Kasumi-1 (cell line): ENCODE measurements at places on chromosomes 16 and 17.
A peak's percentile ranks its signal among the peaks of the same experiment; 100 is the strongest.

DNA sequence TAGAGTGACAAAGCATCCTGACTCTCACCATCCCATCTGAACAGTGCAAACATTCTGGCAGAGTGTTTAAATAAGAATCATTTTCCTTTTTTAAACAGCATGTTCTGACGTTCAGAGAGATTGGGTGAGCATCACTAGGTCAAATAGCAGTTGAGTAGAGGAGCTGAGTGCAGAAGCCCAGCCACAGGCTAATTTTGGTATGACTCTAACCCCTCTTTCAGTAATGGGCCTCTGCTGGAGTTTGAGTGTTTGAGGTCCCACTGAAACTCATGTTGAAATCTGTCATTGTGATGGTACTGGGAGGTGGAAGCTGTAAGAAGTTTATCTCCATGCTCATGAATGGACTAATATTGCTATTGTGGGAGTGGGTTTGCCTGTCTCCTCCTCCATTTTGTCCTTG, 194.4 kb downstream of the SALL1 start:
- DNase-seq, result no peak

DNA sequence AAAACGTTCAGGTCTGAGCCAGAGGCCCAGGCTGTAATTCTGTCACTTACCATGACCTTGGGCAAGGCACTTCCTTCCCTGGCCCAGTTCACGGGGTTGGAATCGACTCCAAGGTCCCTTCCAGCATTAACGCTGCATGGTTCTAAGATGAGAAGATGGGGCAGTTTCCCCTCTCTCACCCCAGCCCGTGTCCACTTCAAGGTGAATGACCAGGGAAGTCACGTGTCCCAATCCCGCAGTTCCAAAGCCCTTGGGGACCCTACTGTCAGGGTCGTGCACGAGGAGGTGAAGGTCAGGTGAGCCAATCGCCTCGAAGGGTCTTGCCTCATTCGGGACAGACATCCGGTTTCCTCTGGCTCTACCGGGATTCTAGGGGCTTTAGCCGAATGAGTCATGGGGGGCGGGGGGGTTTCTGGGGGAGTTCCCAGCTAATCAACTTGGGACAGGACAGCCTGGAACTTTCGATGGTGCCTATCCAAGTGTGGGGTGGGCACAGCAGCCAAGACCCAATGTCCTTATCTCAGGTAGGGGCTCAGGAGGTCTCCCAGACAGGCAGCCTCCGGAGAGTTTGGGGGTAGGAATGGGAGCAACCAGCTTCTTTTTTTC, 762 bp upstream of the CSF3 start:
- no peak for DNase-seq

DNA sequence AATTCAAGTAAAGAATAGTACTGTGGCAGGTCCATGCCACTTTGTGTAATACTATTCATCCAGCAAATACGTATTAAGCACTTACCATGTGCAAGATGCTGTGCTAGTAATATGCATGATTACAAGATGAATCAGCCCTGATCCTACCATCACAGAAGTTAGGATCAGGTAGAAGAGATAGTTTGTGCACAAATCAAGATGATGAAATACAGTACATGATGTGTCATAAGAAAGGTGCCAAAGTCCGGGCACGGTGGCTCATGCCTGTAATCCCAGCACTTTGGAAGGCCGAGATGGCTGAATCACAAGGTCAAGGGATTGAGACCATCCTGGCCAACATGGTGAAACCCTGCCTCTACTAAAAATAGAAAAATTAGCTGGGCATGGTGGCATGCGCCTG, 10.9 kb downstream of the COG4 start:
- no peak for DNase-seq

DNA sequence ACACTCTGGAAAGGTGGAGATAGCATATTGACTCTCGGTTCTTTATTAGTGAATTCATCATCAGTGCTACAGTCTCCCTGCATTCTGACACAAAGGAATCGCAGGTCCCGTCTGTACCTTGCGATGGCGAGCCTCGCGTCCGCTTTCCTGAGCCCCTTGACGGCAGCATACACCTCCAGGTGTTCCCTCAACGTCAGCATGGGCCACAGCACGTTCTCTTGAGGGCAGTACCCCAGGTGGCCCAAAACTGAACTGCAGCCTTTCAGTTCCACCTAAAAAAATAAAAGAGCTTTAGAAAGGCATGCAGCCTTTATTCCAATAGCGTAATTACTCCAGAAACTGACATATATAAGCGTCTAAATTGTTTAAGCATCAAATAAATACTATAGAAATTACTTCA, 24.2 kb upstream of the ABCA9 start:
- peak; percentile 32 for DNase-seq

- DNase-seq, result no peak
Observed at GRCh38 chr16:35173295-35173694, 1713.9 kb downstream of the TP53TG3F start.

- no peak for DNase-seq
Observed at GRCh38 chr16:14539156-14539555, 90.9 kb downstream of the PARN start.

DNA sequence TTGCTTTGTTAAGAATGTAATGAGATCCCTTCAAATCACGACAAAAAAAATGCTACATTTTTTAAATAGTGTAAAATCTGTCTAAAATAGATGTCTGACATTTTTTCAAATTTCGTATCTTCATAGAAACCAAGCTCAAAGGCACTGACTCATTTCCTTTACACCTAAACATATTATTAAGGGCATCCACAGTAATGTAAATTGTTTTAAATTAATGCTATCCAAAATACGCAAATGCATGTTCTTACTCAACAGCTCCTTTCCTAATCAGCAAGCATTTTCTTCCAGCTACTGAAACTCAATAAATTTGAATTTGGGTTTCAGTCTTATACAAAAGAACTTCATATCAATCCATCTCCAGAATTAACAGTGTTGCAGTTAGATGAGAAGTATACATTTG, 4.3 kb downstream of the C16orf87 start:
- no peak for DNase-seq

DNA sequence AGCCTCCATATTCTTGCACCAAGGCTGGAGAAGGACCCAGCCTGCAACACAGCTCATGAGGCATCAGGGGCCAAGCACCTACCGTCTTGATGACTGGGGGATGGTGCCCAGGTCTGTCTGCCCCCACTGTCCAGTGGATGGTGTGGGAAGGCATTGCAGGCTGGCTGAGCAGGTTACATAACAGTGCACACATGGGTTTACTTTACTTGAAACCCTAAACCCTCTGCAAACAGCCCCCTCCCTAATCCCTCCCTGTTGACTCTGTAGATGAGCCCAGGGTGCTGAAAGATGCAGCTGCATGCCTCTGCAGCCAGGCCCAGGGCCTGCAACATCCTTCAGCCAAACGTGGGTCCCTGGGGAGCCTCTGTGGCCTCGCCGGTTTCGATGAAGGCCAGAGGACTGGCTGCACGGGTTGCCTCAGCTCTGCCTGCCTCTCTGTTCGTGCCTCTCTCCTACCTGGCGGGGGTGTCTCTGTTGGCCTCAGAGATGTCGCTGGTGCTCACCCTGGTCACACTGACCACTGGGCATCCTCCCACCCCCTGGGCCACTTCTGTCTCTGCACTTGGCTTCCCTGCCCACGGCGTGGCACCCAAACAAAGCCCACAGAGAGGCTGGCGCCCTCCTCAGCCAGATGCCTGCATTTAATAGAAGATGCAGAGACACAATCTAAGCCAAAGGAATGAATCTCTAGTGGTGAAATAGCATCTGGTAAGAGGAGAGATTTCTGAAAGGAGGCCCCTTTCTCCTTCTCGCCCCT, 95.1 kb downstream of the METRNL start:
- DNase-seq, result no peak

DNA sequence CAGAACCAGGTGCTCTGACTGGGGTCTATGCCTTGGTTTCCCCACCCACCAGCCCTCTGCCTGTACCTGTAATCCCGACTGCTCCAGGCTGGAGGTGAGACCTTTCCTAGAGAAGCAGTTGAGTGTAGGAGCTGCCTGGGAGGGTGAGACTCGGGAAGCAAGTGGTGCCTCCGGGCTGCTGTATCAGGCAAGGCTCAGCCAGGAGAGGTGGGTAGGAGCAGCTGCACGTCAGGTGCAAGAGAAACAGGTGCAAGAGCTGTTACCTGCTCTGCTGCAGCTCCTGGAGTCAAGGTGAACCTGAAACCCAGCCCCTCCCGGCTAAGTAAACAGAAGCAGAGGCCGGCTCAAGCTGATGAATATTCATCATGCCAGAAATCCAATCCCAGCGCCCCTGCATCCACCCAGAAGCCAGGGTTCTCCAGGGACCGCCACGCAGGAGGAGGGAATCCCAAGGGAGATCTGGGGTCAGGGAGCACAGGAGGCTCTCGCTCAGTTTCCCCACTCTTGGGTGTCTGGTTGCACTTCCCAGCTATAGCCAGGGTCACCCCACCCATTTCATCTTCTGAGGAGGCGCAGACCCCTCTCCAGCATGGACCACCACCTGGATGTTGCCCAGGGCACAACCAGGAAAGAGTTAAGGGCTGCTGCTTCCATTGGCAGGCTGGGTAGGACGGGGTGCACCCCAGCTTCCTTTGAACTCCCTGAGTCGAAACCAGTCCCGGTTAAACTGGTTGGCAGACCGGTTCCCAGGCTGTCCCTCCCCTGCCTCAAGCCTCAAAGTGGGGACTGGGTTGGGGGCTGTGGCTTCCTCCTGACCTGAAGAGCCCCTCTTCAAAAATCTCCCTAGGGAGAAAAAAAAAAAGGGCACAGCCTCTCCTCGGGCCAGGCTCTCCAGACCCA, at the start of gene PRR15L:
Gene PRR15L (minus strand): TSS at position 293 of the 900 bp plus-strand sequence. CDS start 4,649 bp downstream, outside the sequence.
- DNase-seq, result no peak

DNA sequence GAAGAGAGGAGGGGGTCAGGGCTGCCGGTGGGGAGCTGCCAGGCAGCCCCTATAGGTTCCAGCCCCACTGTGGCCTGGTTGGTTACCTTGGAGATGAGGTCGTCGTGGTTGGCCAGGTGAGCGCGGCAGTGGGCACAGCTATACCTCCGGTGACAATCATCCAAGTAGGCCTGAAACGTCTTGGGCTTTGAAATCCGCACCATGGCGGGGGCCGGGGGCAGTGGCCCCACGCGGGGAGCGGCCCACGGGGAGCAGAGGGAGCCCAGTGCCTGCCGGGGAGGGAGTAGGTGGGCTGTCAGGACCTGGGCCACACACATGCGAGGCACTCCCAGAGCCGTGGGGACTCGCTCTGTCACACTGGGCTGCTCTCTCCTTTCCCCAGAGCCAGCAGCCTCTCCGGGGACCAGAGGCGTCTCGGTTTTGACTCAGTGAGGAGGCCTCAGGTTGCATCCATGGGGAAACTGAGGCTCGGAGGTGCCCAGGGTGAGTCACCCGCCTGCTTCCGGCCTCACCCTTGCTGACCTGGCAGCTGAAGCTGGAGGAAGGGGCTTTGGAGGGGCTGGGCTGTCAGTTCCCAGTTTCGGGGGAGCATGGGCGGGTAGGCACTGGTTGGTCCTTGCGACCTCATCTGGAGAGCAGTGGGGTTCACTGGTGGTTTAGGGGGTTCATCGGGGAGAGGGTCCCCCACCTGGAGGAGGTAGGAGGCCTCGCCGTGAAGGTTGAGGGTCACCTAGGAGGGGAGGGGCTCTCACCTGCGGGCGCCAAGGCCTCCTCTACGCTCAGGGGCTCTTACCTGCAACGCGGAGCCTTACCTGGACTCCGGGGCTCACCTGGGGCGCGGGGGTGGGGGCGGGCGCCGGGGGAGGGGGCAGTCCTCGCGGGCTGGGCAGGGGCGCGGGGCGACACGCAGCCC, 591 bp downstream of the YPEL3 start:
- no peak for DNase-seq

GRCh38 chr17:1227917-1228780, 42.1 kb upstream of the BHLHA9 start:
- no peak for DNase-seq

DNA sequence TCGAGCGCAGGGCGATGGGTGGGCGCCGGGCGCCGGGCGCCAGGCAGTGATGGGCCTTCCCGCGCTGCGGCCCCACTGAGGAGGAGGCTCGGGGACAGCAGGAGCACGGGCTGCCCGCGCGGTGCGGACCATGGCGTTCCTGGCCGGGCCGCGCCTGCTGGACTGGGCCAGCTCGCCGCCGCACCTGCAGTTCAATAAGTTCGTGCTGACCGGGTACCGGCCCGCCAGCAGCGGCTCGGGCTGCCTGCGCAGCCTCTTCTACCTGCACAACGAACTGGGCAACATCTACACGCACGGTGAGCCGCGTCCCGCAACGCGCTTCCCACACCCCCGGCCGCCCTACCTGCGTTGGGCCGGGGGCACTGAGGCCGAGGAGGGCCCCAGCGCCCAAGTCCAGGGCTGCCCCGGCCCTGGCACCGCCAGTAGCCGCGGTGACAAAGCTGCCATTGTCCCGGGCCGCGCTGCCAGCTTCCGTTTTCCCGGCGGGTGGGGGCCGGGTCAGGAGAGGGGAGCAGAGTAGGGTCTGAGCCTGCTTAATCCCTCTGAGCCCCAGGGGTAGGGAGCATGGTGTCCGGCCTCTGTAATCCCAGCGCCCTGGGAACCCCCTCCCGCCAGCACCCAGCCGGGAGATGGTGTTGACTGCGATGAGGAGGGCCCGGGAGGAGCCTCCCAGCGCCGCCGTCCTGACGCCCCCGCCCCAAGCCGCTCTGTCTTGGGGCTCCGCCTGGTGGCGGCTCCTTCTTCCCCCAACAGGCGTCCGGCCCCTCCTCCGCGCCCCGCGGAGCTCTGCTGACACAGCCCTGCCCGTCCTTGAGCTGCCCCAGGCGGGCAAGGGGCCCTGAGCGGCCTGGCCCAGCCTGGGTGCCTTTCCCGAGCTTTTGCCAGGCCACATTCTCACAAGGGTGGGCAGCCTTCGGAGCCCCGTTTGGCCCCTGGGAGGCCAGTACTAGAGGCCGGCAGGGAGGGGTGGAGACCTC, 685 bp downstream of the PAQR4 start:
- peak; percentile 58 for DNase-seq

- DNase-seq, result no peak
Observed at GRCh38 chr17:19644493-19645210, 3.9 kb upstream of the ALDH3A2 start.

DNA sequence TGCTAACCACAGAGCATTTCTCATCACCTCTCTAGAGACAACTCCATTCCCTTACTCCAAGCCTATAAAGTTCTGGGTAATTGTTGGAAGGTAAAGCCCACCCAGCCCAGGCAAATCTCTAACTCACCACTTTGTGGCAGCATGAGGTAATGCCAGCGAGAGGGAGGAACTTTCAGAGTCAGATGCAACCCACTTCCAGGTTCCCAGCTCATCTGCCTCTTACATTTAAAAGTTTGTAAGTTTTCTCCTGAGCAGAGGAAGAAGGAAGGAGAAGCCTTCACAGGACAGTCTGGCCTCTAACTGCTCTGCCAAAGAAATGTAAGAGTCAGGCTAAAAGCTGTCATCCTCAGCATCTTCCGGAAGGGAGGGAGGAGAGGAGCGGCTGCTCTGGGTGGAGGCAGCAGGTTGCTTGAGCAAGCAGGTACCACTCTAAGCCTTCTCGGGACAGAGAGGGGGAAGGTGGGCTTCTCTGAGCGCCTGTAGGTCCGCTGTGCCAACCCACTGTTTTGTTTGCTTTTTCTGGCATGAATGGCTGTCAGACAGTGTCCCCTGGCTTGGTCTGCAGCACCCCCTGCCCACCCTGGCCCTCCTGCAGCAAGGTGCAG, 1.0 kb downstream of the ZNF319 start:
- peak; percentile 57 for DNase-seq

- DNase-seq, result no peak
Observed at GRCh38 chr16:70730031-70730430, 44.2 kb upstream of the MTSS2 start.

GRCh38 chr17:75808905-75809621, 24.5 kb downstream of the UNK start:
- no peak for DNase-seq
